NCI-H1930 (cell line): ENCODE measurements at places on chromosomes 16 and 17.
A peak's percentile ranks its signal among the peaks of the same experiment; 100 is the strongest.

GRCh38 chr17:1108478-1108764, 71.4 kb downstream of the ABR start:
- DNase-seq: no peak

DNA sequence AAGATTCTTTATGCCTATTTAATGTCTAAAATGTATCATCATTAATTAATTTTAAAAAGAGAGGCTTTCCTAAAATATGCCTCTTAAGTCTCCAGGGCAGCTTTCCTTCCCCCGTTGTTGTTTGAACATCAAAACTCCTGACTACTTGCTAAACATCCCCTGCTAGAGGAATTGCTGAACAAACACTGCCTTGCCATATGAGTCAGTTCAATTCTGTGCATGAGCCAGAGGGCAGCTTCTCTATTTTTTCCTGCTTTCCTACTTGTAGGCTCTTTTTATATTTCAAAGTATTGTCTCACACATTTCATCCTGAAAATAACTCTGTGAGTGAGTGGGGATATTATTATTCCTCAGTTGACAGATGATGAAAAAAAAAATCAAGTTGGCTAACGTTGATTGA, 143.4 kb downstream of the HS3ST4 start:
- DNase-seq: no peak

GRCh38 chr16:61926766-61927165, 109.5 kb downstream of the CDH8 start:
- DNase-seq: peak; percentile 84

DNA sequence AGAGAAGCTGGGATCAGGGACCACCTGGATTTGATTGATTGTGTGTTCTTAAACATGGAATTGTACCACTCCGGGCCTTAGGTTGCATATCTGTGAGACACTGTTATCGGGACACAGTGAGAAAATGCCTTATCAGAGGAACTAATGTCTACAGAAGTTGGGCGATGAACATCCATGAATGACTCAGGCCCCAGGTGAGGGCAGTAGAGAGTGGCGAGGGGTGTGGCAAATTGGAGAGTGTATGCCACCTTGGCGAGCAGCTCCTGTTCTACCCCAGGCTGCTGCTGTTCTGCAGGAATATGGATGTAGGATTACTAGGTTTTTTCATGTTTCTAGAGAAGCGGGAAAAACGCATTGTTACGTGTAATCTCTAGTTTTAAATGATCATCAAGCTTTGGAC, 38.8 kb downstream of the CLEC16A start:
- DNase-seq: no peak

DNA sequence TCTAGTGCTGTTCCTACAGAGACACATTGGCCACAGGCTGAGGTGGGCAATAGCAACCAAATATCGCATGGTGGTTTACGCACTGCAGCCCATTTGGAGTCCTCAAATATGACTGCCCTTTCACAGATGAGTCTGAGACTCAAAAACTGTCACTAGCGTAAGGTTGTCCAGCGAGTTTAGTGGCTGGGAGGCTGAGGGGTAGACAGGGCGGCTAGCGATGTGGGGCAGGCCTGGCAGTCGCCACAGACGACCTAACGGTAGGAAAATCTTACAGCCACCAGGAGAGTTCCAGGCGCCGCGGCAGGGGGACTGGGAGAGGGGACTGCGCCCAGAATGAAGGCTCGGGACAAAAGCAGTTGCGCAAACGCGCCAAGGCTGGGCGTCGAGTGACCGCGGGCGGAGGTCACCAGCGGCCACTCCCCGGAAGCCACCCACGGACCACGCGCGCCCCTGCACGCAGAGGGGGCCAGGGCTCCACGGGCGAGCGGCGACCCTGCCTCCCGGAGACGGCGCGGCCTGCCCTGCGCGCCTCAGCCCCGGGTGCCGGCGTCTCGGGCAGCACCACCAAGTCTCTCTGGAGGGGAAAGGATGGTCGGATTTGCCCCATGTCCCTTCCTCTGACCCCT, 699 bp upstream of the MAP1LC3B start:
- no peak for DNase-seq

DNA sequence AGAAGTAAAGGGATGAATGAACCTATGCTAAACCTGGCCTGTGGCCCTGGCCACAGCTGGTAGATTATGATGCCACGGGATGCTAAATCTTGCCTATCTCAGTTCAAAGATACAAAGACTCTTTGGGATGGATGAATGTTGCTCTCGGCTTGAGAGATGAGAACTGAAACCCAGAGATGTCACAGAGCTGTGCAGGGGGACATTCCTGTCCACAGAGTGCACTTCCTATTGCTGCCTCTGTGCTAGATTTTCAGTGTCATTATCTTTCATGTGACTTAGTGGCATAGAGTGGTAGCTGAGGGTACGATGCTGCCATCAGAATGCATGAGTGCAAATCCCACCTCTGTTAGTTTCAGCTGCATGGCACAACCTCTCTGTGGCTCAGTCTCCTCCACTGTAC, 2.3 kb upstream of the MT1M start:
- DNase-seq: no peak

DNA sequence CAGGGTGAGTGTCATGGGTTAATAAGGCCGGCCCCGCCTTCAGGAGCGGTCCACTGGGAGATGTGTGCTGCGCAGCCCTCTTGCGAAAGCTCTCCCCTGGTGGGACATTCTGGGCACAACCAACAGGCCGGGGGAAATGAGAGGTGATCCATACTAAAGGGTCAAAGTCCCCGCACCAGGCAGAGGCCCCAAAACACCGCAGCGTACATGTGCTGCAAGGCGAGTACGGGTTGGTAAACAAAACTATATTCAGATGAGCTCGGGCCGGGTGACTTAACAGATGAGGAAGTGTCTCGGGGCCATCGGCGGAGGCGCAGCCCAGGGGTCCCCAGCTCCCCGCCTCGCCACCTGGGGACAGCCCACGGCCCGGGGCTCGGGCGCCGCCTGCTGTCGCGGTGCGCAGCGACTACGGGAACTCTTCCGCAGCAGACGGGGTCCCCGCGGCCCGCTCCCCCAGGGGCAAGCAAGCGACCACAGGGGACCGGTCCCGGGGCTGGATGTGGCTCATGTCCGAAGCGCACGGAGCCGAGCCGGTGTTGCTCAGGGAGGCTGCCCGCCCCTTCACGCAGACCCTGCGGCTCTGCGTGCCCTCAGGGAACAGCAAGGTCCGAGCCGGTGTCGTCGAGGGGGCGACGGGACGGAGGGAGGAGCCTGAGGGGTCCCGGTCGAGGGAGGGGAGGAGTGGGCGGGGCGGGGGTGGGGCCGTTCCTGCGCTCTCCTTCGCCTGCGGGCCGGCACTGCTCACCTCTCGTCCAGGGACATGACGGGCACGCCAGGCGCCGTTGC, at the start of gene RAB37:
Gene RAB37, plus strand, starts transcription at position 744 of the 786 bp plus-strand sequence. Its CDS starts 17 bp downstream, at position 761.
- DNase-seq: no peak

- DNase-seq: no peak
Measured at GRCh38 chr17:82751171-82751570, 694 bp upstream of the TBCD start.

DNA sequence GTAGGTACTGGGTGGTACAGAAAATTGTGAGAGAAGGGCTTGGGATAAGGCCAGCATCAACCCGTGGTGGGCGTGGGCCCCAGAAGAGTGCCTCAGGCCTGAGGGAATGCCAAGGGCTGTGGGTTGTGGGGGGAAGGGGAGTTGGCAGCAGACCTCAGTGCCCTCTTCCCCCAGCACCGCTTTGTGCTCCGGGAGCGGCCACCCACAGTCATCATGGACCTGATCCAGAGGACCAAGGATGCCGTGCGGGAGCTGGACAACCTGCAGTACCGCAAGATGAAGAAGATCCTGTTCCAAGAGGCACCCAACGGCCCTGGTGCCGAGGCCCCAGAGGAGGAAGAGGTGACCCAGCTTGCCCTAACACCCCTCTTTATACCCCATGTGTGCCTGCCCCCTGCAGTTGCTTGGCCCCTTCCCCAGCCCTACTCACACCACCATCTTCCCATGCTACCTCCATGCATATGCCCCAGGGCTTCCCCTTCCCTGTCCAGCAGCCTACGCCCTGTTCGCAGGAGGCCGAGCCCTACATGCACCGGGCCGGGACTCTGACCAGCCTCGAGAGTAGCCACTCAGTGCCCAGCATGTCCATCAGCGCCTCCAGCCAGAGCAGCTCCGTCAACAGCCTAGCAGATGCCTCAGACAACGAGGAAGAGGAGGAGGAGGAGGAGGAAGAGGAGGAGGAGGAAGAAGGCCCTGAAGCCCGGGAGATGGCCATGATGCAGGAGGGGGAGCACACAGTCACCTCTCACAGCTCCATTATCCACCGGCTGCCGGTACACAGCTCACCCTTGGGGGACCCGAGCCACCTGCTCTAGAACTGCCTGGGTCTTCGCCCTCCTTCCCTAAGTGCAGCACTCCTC, 9.1 kb downstream of the TAOK2 start:
- DNase-seq: no peak

GRCh38 chr16:51286272-51286671, 135.2 kb upstream of the SALL1 start:
- DNase-seq: no peak

DNA sequence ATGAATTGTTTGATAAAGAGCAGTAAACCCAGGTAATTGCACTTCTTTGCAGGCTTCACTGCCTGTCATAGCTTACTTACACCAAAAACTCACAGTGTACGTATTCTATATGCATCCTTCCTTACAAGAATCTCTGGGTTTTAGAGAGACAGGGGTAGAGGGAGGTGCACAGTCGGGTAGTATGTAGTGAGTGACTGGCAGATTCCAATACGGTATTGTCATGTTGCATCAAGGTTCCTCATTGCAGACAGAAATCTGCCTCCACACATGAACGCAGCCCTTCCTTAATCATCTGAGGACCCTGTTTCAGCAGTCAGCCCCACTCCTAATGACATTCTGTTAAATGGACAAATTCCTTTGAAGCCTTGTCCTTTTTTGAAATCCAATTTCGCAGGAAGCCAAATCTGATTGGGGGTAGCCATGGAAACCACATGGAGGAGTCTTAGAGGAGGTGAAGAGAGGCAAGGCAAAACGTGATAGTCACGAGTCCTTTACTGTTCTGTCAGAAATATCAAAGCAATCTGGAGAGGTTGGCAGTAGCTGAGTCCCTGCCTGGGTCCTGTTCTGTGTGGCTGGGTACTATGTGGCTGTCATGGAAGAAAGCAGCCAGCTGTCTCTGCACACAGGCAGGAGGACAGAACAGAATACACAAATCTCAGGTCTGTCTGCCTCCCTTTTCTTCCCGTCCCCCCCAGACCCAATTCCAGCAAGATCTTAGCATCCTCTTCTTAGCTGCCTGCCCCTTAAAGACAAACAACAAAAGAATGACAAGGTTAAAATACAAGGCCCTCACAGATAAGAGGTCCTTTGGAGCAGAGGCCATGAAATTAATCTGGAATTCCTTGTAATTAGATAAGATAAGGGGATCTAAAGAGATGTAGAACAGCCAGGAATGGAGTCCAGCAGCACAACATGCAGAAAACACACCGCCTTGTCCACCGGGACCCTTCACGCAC, 3.1 kb upstream of the SKAP1 start:
- no peak for DNase-seq

GRCh38 chr17:66951605-66951953, 12.9 kb upstream of the CACNG4 start:
- DNase-seq: no peak

DNA sequence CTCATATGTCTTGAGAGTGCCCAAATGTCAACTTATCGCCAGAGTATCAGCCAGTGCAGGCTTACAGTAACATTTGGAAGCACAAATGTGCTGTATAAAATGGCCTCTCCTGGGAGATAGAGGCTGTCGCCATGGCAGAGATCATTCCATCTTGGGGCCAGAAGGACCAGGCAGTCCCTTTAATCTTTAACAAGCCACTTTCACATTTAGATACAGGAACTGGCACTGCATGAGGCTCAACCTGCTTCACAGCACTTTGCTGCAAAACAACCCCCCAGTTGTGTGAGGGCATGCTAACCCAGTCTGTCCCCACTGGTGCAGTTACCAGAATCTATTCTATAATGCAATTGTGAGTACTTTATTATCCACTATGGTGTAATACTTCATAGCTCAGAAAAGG, 4.7 kb upstream of the RFFL start:
- DNase-seq: no peak

DNA sequence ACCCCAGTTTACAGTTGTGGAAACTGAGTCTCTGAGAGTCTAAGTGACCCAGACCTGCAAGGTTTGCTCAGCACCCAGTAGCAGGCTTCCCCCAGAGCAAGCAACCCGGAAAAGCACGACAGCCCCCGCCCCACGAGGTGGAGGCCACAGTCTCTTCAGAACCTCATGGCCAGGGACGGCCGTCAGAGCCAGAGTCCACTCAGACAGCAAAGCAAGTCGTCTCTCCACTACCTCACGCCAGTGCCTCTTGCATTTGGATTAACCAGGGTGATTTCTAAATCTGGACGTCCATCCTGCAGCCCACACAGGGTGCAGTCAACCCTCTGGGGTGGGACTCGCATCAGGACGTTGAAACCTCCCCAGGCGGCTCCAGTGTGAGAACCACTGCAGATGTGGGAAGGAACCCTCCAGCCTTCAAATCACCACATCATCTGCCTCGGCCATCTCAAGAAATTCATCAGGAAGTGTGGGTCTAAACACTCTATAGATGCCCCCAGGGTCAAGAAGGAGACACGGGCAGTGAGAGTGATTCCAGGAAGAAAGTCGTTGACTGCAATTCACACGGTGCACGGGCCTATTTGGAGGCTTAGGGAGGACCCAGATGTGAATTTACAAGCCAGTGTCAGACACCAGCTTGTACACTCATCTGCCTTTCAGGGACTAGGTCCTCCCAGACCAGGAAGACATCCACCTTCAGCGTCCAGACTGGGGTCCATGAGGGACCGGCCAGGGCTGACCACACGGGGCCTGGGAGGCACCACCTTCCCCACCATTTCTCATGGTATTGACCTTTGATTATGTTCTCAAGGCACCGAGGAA, 20.2 kb upstream of the RBFOX3 start:
- no peak for DNase-seq

- DNase-seq: no peak
Measured at GRCh38 chr16:70410734-70411133, 28.2 kb downstream of the ST3GAL2 start.

DNA sequence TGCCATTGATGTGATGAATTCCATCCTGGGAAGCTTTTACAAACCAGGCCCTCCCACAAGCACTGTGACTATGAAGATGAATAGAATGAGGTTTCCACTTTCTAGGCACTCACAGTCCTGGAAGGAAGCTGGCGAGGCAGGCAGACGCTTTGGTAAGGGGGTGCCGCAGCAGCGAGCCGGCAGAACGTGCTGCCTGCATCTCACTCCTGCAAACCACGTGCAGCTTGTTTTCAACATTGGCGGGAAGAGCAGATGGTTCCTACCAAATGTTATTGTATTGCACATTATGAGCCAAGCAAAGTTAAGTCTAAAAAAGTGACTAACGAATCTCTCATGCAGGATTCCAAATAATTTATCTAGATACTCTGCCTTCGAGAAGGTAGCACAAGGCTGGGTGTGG, 3.7 kb upstream of the DNAI2 start:
- DNase-seq: no peak

DNA sequence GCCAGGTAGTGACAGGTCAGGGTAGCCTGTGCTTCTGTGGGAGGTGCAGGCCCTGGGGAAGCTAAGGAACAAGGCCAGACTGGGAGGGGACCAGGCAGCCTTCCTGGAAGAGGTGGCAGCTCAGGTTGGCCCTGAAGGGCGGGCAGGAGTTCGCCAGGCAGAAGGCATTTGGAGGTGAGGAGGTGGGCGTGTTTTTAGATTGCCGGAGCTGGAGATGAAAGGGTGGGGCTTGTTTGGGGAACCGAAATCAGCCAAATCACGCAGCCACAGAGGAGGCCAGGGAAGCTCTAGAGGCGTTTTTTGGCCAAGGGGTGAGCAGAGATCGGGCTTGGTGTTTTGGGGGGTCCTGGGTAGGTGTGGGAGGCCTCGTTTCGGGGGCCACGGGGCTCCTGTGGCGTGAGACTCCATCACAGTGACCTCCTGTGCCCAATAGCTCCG, 7.6 kb downstream of the ADCY7 start:
- no peak for DNase-seq
